ENCODE measurements at places on chromosomes 1 and 21. TPM values are rescaled to one million over a fixed set of nuclear protein-coding genes. Genes with fewer than 3 reads are reported as not detected.
A peak's percentile ranks its signal among the peaks of the same experiment; 100 is the strongest.

ZBTB21 gene
- total RNA-seq, result 10.7 TPM

LEMD1 gene
- total RNA-seq, result not detected

OR2L3 gene
- total RNA-seq, result not detected

LCE6A gene
- not detected for total RNA-seq

CYP4A11 gene
- not detected for total RNA-seq

DNA sequence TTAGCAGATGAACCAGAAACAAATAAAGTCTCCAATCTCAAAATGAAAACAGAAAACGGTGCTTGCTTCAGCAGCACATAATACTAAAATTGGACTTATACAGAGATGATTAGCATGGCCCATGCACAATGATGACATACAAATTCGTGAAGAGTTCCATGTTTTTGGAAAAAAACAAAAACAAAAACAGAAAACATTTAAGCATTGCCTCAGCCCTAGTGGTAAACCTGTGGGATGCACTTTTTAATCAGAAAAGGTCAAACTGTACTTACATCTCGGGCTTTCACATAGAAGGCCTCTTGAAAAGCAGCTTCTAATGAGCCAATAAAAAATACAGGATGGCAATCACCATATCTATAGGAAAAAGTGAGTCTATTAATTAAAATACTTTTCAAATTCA is 159.1 kb upstream of the DMRTA2 start:
- no peak for DNase-seq
- no peak overlapping the region for H3K27ac ChIP-seq
- H3K4me3 ChIP-seq, result no peak overlapping the region
- no peaks in the 10 kb centered on the region for H3K4me1 ChIP-seq

KRTAP25-1 gene
- total RNA-seq, result not detected

DNA sequence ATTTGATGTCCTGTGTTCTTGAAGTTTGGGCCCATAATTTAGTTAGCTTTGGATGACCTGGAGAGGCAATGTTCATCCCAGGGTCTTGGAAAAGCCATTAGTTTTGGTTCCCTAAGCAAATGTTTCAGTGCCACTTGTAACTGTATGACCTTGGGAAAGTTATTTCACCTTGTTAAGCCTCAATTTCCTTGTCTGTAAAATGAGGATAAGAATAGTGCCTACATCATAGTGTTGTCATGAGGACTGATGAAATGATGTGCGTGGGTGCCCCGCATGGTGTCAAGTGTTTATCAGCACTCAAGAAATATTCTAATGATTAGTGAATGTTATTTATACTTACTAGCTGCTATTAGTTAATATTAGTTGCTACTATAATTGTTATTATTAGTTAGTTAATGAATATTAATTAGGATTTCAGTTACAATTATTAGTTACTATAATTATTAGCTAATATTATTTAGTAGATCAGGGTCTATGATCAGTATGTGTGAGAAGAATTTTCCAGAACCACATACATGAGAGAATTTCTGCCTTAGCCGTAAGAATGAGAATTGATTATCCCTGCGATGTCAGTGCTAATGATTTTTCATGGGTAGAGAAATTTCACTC is 1.9 kb downstream of the SH3BGR start:
- no peaks in the 10 kb centered on the region for H3K27me3 ChIP-seq
- H3K4me1 ChIP-seq, result peaks cover 13% of the 10 kb centered on the region
- no peak overlapping the region for H3K4me3 ChIP-seq
- H3K36me3 ChIP-seq, result no peaks in the 10 kb centered on the region
- no peak overlapping the region for H3K27ac ChIP-seq

DNA sequence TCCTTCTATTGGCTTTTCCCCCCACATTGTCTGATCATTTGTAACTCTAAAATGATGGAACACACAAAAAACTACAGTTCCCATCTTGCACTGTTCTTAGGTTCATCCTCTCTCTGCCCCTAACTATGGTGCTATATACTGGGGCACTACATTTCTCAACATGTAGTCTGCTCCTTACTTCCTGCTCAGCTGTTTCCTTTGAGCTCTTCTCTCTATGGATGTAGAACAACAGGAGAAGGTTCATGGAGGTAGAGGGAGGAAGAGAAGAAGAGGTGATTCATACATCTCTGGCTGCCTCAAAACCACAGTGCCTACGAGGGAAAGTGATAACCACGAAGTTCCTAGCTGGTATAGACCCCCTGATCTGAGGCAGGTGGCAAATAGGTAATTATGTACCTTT is 7.0 kb upstream of the C1orf146 start:
- H3K27ac ChIP-seq, result peak overlapping the region; percentile 58
- H3K4me1 ChIP-seq, result peaks cover 10% of the 10 kb centered on the region
- H3K36me3 ChIP-seq, result no peaks in the 10 kb centered on the region
- H3K4me3 ChIP-seq, result 0 out of 2 replicates have a peak overlapping the region, but pooled peaks have one; percentile 7
- no peaks in the 10 kb centered on the region for H3K27me3 ChIP-seq

SH3GLB1 gene
- 36.0 TPM for total RNA-seq

GRCh38 chr1:228009116-228009827 is 2.5 kb downstream of the WNT3A start:
- H3K4me1 ChIP-seq, result no peaks in the 10 kb centered on the region
- H3K36me3 ChIP-seq, result no peaks in the 10 kb centered on the region
- no peak overlapping the region for H3K4me3 ChIP-seq
- no peak overlapping the region for H3K27ac ChIP-seq

PHF13 gene
- total RNA-seq, result 21.5 TPM

DNA sequence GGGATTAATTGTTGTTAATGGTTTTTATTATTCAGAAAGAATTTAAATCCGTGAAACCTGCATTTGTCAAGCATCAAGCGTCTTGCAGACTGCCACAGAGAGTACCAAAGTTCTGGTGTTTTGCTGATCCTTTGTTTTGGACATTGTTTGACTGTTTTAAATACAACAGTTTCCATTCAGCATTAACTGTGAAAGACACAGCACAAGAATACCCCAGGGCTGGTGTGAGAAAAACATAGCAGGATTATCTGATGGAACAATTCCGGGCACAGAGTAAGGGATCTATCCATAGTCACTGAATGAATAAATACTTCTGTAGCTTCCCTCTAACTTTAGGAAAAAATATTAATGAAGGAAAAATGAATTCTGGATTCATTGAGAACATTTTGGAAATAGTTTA is 202.3 kb downstream of the LTN1 start:
- H3K4me1 ChIP-seq, result peaks cover 13% of the 10 kb centered on the region
- H3K27me3 ChIP-seq, result no peaks in the 10 kb centered on the region
- no peak for DNase-seq
- H3K36me3 ChIP-seq, result no peaks in the 10 kb centered on the region

SORT1 gene
- 11.8 TPM for total RNA-seq

DNA sequence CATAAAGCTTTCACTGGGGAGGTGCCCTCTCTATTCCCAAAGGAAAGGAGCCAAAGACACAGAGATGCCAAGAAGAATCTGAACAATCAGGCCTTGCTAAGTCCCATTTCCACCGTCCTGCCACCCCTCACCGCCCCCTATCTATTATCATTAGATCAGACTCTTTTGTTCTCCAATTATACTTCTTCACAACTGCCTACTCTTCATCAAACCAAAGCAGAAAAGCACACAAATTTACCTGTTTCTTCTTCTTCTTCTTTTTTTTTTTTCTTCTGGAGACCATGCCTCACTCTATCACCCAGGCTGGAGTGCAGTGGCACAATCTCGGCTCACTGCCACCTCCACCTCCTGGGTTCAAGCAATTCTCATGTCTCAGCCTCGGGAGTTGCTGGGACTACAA is 43.1 kb upstream of the ARHGEF10L start:
- no peak for DNase-seq
- no peaks in the 10 kb centered on the region for H3K36me3 ChIP-seq
- H3K4me3 ChIP-seq, result no peak overlapping the region
- H3K27me3 ChIP-seq, result no peaks in the 10 kb centered on the region
- no peak overlapping the region for H3K27ac ChIP-seq
